HS-5 (cell line): ENCODE measurements at places on chromosomes 13 and 19.

DNA sequence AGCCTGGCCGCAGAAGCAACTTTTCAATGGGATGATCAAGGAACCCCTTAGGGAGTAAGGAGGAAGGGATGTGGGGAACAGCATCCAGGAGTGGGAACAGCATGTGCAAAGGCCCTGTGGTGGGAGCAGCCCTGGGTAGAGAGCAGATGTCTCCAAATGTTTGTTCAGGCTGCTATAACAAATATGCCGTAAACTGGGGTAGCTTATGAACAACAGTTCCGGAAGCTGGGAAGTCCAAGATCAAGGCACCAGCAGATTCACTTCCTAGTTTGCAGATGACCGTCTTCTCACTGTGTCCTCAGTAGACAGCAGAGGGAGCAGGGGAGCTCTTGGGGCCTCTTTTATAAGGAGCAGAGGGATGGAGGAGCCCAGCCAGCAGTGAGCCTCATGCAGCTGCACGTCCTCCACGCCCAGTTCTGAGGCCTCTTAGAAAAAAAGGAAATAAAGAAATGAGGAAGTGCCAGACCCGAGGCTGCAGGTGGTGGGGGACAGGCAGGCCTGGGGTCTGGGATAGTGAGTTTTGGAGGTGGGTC is 4.2 kb upstream of the LRRC25 start:
- no peak for DNase-seq

DNA sequence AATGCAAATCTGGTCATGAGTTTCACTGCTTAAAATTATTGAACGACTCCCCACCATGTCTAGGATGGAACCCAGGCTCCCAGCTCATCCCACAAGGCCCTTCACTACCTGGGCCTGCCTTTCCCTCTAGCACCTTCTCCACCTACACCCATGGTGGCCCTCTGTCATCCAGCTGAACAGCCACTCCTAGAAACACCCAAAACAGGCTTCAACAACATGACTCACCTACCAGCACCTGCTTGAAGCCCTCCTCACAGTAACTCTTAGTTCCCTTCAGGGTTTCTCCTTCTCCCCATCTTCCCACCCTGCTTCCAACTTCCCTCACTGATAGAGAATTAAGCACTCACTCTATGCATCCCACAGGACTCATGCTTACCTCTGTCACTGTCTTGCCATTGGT is 6.6 kb upstream of the IGFL2 start:
- DNase-seq: no peak

- no peak for DNase-seq
Observed at GRCh38 chr19:54434112-54434872, 14.7 kb upstream of the LENG8 start.

GRCh38 chr13:50410921-50411746 is 395.9 kb downstream of the KCNRG start:
- peak; percentile 56 for DNase-seq

DNA sequence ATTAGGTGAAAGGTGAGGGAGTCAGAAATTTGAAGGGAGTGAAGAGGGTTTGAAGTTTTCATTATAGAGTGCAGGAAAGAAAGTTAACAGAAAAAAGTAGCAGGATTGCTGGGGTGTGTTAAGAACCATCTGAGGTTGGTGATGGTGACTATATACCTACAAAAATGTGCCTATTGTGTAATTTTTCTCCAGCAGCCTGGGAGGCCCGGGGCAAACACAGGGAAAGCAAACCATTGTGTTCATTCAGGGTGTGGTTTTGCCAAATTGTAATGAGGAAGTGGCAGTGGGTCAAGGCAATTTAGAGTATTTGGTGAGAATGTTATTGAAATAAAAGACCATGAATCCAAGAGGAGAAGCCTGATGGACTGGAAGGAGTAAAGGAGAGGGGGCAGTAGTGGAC is 8.2 kb upstream of the SUCLA2 start:
- peak; percentile 34 for DNase-seq

- no peak for DNase-seq
Observed at GRCh38 chr13:31790992-31791391, 51.7 kb downstream of the RXFP2 start.

GRCh38 chr13:33321686-33322542 is 36.4 kb upstream of the STARD13 start:
- DNase-seq: no peak

DNA sequence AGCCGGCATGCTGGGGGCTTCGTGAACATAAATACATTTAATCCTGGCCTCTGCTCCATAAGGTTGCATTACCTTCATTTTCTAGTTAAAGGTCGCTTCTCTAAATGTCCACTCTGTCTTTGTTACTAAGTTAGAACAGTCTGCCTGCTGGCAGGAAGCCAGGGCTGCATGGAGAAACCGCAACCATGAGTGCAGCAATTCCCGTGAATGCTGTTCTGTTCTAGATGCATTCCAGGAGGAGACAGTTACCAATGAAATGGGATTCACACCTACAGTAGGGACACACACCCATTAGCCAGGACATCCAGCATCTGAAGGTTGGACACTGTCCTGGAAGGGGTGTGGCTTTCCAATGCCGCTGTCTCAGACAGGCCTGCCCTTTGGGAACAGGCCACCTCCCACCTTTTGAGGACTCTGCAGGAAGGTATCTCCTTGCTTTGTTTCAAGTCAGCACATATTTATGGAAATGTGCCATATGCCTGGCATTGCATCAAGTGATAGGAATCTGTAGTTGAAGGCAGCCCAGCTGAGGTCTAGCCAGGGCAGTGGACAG is 129.7 kb downstream of the SLC7A1 start:
- no peak for DNase-seq
